ENCODE measurements at places on chromosomes 3 and 15.
A peak's percentile ranks its signal among the peaks of the same experiment; 100 is the strongest.

GRCh38 chr3:197889204-197889930, 60.6 kb upstream of the RPL35A start:
- no peak for DNase-seq

- no peak for DNase-seq
Measured at GRCh38 chr3:17986348-17986816, 244.0 kb upstream of the TBC1D5 start.

GRCh38 chr15:72105111-72105510, 12.8 kb downstream of the MYO9A start:
- DNase-seq, result no peak

DNA sequence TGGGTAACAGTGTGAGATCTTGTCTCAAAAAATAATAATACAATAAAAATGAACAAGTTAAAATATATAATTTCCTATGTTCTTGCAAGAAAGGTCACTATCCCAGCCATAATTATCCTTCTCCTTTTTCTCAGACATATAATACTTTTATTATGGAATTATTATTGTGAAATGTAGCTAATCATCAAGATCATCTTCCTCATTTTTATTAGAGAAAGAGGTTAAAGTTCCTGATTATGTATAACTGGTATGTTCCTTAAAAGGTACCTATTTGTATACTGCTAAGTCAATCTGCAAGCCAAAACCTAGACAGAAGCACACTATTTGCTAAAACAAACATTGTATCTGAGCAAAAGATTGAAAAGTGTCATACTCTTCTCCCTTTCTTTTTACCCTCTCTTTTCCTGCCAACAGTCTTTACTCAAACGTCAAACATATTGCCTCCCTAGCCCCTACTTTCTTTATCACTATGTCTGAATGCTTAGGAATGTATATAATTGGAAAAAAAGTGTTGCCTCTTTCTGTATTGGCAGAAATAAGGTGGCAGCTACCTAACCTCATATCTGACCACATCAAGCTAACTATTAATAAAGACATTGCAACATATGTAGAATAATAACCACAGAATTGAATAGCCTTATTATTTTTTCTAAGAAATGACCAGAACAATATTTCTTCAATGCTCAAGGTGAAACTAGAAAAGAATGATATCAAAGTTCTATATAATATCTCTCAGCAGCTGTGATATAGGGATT, 18.5 kb downstream of the SEC11A start:
- no peak for DNase-seq

- DNase-seq, result peak; percentile 55
Measured at GRCh38 chr3:197364410-197365071, 66.1 kb upstream of the DLG1 start.

Measured in left ventricle myocardium superior (tissue), 1 donor.